K562 (cell line): ENCODE measurements at places on chromosomes 6 and 20. TPM values are rescaled to one million over a fixed set of nuclear protein-coding genes. Genes with fewer than 3 reads are reported as not detected.

FAM229B gene
- total RNA-seq: 4.0 and 4.3 TPM in 2 replicates

DSTN gene
- total RNA-seq: 68.2 and 77.6 TPM in 2 replicates

DNA sequence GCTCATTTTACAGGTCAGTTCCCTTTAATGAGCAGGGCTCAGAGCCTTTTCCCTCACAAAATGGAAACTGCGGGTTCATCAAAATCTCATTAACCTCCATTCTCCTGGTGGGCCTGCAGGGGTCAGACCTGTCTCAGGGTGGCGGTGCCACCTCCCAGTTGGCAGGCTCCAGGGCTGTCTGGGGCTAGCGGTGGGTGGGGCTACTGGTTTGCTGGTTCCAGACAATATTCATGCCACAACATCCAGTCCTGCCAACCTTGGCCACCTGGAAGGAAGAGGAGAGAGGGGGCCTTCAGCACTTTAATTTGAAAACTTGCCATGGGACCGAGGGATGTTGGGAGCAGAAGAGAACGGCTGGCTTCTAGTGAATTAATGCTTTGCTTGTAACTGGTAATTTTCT, 41.9 kb upstream of the CTNNBL1 start:
- DNase-seq: peak; percentile 30

GRCh38 chr20:18578581-18578980, 9.3 kb upstream of the DTD1 start:
- DNase-seq: no peak

GRCh38 chr6:39050453-39051112, 2.0 kb downstream of the GLP1R start:
- no peak for DNase-seq

GRCh38 chr6:56220078-56220477, 27.3 kb downstream of the COL21A1 start:
- DNase-seq: no peak

- no peak for DNase-seq
These were observed 49.5 kb upstream of the SMIM28 start for GRCh38 chr6:138328210-138328609.

- no peak for DNase-seq
These were observed 161.4 kb downstream of the DNAH8 start for GRCh38 chr6:38876475-38876874.

- no peak for DNase-seq
These were observed 55.4 kb downstream of the RAB44 start for GRCh38 chr6:36752886-36753506.

DNA sequence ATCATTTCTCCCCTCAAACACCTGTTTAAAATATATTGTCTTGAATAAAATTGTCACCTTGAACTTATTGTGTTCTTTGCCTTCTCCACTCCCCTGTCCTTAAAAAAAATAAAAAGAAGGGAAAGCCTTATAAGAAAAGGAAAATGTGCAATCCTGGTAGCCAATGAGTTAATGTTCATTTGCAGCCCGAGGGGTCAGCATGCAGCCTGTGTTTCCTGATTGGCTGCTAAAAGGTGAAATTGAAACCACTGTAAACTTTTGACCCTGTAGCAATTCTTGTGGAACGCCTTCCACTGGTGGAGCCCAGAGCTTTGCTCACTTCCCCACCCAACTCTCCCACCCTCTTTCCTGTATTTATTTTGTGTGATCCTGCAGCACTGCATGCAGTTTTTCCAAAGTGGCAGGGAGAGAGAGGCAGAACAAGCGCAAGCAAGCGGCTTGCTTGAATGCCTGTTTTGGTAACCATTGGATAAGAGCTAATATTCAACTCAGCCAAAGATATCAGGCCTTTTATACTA, 74.9 kb downstream of the NCOA3 start:
- DNase-seq: peak; percentile 77
